ENCODE measurements at places on chromosomes 11 and 22.

GRCh38 chr11:128862908-128863660 is 4.0 kb downstream of the KCNJ1 start:
- peak; percentile 25 for DNase-seq

GRCh38 chr11:60634126-60634525 is 65.3 kb upstream of the MS4A8 start:
- no peak for DNase-seq

- DNase-seq: no peak
Observed at GRCh38 chr11:86555401-86555800, 117.0 kb downstream of the ME3 start.

DNA sequence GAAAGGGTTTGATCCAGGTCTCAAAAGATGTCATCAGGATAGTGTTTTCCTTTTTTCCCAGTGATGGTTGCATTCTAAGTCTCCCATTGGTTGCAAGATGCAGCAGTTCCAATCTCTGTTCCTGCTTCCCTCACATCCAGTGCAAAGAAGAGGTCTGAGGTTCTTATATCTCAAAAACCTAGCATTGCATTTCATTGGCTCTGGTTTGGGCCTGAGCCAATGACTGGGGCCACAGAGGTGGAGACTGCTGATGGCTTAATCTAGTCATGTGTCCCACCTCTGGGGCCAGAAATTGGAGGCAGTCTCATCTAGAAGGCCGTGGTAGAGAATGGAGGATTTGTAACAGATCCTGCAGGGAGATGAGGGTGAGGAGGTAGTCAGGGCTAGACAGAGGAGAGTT is 13.2 kb upstream of the MICAL2 start:
- no peak for DNase-seq

DNA sequence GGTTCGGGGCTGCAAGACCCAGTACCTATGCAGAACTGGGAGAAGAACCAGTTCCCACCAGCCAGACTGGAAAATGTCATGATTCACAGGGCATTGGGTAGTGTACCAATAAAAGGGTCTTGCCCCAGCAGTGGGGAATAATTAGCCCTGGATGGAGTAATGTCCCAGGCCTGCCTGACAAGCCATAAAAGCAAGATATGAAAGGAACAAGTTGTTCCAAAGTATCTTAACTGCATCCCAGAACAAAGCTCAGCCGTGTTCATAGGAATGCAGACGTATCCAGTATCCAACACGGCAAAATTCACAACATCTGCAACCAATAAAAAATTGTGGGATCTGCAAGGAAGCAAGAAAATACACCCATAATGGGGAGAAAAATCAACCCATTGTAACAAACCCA is 47.9 kb downstream of the ASCL2 start:
- DNase-seq: no peak

- DNase-seq: no peak
Observed at GRCh38 chr11:77873345-77873744, 52.4 kb downstream of the AAMDC start.

DNA sequence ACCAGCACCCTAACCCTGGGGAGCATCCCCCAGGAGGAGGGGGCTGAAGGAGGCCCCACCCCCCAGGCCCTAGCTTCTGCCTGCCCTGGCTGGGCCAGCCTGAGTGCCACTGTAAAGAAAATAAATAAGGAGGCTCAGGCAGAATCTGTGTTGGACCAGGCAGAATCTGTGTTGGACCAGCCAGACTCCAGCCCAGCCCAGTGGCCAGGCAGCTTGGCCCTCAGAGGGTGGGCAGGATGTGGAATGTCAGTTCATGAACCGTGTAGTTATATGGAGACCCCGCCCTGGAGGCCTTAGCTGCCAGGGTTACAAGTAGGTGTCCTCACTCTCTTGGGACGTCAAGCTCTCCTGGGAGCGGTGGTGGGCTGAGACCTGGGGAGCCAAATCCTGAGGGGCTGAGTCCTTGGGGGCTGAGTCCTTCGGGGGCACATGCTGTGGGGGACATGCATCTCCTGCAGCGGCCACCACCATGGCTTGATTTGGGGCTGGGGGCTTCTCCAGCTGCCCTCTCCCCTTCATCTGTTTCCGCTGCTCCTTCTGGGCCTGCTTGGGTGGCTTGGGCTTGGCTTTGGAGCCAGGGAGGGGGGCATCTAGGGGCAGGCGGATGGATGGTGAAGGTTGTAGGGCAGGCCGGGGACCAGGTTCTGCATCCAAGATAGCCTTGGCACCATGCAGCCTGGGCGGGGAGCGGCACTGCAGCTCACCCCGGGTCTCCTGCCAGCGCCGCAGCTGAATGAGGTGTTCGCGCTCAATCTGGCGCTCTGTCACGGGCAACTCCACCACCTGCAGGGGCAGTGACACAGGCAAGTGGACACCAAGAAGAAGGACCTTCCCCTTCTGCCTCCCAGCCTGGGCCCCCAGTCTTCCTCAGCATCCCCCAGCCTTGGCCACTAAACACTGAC is 3.0 kb upstream of the CASTOR1 start:
- DNase-seq: no peak

DNA sequence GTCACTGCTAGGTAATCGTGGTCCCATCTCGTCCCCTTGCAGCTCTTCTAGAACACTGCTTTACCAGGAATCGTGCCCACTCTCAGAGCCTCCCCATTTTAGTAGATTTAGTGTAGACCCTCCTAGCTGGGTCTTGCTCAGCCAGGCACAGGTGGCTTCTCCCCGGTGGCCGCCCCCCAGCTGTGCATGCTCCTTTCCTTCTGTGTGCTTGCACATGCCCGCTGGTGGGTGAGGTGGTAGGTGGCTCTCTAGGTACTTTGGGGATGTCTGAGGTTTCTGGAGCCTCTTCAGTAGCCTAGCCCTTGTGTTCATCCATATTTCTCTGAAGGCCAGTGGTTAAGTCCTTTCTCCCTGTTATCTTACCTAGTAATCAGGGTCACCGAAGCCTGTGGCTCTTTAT is 5.6 kb downstream of the TUB start:
- DNase-seq: no peak

- no peak for DNase-seq
Observed at GRCh38 chr11:63769714-63770455, 1.3 kb upstream of the ZFTA start.

- DNase-seq: no peak
Observed at GRCh38 chr11:112794331-112794846, 166.8 kb upstream of the NCAM1 start.

DNA sequence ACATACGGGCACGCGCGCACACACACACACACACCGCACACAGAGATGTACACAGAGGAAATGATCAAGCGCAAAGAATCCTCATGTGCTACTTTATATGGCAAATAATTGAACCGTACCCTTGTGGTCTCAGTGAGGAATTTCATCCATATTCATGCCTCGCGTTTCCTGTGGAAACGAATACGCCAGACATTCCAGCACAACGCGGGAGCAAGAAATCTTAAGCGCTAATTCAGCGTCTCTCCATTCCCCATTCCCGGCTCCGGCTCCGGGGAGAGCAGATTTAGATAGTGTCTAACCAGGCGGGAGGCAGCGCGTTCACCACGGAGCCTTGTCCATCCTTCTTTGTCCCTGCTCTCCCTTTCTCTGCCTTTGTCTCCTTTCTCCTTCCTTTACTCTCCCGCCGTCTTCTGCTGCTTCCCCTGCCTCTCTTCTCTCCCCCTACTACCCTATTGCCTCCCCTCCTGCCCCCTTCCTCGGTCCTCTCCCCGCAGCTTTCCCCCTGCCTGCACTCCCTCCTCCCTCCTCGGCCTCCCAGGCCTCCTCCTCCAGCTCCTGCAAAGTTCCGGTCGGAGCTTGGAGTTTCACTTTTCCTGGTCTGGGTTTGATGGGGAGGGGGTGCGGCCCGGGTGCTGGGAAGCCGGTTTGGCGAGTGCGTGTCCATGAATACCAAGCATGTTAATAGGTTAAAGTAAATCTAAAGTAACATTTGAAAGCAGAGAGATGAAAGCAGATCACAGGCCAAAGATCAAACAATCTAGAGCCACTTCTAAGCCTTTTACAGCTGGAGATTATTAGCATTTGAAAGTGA is 579.3 kb downstream of the BUD13 start:
- peak; percentile 28 for DNase-seq

DNA sequence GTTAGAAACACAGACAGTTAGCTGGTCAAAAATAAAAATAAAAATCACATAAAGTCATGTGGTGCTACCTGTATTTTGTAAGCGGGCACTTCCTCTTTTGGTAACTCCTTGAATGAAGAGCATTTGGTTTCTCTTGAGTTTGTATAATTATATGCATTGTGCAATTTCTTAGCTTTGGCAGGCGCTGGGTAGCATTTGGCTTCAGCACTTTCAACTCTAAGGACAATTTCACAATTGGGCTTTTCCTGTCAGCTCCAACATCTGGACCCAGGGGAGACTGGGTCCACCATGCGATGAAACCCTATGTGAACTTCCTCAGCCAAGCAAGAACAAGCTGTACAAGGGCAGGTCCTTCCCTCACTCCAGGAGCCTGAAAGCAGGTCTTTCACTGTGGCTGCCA is 169.1 kb downstream of the RRAS2 start:
- no peak for DNase-seq

- DNase-seq: no peak
Observed at GRCh38 chr11:120738516-120739046, 227.0 kb downstream of the GRIK4 start.

DNA sequence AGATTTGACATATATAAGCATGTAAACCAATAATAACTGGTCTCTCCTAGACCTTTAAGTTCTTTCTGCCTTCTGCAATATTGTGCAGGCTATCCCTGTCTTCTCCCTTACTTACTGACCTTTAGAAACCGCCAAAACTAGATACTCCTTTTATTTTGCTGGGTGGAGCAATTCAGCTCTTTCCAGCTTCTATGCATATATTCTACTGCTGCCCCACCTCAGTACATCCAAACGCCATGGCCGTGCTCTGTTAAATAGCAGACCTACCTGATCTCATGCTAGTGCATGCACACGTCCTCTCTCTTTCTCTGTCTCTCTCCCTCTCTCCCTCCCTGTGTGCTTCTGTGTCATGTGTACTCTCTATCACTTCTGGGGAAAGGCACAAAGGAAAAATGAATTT is 76.7 kb upstream of the CAPRIN1 start:
- DNase-seq: no peak

DNA sequence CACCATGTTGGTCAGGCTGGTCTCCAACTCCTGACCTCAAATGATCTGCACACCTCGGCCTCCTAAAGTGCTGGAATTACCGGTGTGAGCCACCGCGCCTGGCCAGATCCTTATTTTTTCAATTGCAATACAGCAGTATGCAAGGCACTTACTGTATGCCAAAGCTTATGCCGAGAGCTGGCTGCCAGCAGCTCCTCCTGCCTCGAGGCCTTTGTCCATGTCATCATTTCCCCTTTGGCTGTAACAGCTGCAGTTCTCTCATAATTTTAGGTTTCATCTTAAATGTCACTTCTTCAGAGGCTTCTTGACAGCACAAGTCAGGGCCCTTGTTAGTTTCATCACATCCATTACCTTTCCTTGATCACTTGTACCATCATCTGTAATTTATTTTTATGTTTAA is 1.5 kb upstream of the SREBF2 start:
- DNase-seq: no peak

DNA sequence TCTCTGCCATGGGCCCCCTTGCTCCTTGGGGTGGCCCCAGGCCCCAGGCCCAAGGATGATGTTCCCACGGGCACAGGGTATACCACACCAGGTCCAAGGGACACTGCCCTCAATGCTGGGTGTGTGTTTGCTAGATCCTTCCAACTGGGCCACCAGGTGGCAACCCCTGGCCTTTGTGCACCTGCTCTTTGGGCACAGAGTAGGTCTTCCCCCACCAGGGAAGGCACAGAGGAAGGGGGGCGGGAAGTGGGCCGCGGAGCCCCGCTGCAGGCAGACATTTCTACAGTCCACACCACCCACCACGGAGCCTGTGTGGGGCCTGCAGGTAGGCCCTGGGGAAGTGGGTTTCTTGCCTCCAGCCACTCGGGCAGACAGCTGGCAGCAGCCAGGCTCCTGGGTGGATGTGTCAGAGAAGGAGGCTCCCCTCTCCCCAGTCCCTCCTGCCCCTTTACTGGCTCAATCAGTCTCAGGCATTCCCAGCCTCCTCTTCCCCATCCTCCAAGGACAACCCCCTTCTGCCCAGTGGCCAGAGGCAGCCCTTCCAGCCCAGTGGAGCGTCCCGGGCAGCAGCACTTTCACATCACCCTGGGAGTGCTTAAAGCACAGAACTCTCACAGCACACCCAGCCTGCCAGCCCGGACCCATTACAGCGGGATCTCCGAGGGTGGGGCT is 21.6 kb downstream of the MAFF start:
- no peak for DNase-seq

GRCh38 chr22:30290342-30291057 is 1.2 kb upstream of the CASTOR1 start:
- DNase-seq: peak; percentile 57

DNA sequence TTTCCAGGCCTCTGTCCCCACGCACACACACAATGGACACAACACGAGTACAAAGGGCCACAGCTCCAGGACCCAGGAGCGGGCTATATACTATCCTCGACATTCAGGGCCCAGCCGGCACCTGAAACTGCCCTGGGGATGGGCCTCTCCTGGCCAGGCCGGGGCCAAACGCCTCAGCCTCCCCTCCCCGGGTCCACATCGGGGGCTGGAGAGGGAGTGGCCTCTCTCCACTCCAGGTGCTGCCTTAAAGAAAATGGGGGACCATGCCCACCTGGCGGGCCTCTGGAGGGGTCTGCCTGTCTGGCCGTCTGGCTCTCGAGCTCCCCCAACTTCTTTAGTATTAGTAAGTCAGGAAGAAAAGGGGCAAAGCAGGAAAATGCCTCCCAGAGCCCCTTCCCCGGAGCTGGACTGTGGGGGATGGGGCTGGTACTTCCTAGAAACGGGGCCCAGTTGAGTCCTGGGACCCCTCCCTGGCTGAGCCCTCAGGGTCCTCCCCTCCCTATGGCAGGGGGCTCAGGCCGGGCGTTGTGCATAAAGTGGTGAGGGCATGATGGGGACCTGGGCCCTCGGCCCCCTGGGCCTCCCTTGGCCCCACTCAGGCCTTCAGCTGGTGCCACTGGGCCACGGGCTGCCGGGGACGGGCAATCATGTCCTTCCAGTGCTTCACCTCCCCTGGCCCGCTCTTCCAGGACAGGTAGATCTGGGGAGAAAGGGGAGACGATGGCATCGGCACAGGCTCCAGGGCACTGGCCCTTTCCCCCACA is 9.7 kb downstream of the LRRC10B start:
- no peak for DNase-seq

DNA sequence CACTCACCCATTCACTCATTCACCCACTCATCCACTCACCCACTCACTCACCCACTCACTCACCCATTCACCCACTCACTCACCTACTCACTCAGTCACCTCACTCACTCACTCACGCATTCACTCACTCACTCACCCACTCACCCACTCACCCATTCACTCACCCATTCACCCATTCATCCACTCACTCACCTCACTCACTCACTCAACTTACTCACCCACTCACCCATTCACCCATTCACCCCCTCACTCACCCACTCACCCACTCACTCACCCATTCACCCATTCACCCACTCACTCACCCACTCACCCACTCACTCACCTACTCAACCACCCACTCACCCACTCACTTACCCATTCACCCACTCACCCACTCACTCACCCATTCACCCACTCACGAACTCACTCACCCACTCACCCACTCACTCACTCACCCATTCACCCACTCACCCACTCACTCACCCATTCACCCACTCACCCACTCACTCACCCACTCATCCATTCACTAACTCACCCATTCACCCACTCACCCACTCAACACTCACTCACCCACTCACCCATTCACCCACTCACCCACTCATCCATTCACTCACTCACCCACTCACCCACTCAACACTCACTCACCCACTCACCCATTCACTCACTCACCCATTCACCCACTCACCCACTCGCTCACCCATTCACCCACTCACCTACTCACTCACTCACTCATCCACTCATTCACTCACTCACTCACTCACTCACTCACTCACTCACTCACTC is 13.7 kb downstream of the MUC5AC start:
- DNase-seq: no peak

- no peak for DNase-seq
Observed at GRCh38 chr22:19228179-19228578, 49.6 kb upstream of the SLC25A1 start.

Data from RWPE1 (cell line).